ENCODE measurements at places on chromosomes 2 and 18.

GRCh38 chr2:232419245-232420072, 12.8 kb downstream of the ALPG start:
- no peak for DNase-seq

DNA sequence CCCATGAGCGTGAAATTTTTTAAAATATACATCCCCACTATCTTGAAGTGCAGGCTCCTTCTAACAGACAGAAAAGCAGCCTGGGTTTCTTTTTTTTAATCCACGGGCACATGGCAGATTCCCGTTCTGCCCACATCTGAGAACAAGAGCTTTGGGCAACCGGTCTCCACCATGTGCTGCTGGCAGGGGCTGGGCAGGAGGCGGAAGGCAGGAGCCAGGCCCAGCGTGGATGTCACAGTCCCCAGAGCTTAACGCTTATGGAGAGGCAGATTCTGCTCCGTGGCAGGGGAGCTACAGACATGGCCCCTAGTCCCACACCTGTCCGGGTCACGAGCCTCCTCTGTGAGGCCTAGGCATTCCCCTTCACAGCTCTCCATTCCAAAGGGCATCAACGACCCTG, 503.0 kb upstream of the MYT1L start:
- DNase-seq: no peak

GRCh38 chr2:106572541-106573450, 85.6 kb downstream of the CD8B2 start:
- DNase-seq: no peak

- DNase-seq: no peak
Measured at GRCh38 chr18:33135951-33136660, 304.4 kb downstream of the CCDC178 start.

DNA sequence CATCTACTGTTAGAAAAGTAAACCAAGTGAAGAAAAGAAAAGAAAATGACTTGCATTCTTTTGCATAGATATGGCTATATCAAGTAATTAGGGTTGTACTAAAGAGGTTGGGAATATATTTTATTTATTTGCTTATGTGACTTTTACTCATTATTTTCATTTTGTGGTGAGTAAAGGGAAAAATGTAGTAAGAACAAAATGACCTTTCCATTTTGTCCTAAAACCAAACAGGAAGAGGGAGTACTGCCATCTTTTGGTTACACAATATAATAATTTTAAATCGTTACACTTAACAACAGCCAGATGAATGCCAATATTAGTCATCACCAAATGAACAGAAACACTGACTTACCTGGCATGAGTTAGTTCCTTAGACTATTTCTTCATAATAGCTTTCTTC, 47.3 kb upstream of the NDUFV2 start:
- DNase-seq: no peak

GRCh38 chr2:1400943-1401735, 12.1 kb upstream of the TPO start:
- no peak for DNase-seq

GRCh38 chr18:3313685-3314084, 51.8 kb downstream of the MYL12B start:
- DNase-seq: no peak

- no peak for DNase-seq
Measured at GRCh38 chr2:209763106-209763505, 8.5 kb upstream of the UNC80 start.

DNA sequence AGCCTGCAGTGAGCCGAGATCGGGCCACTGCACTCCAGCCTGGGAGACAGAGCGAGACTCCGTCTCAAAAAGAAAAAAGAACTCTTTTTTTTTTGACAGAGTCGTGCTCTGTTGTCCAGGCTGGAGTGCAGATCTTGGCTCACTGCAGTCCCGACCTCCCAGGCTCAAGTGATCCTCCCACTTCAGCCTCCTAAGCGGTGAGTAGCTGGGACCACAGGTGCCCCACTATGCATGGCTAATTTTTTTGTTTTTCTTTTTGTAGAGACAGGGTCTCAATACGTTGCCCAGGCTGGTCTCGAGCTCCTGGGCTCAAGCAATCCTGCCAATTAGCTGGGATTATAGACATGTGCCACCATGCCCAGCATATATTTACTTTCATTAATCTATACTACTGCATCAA, 12.5 kb upstream of the INO80D start:
- no peak for DNase-seq

DNA sequence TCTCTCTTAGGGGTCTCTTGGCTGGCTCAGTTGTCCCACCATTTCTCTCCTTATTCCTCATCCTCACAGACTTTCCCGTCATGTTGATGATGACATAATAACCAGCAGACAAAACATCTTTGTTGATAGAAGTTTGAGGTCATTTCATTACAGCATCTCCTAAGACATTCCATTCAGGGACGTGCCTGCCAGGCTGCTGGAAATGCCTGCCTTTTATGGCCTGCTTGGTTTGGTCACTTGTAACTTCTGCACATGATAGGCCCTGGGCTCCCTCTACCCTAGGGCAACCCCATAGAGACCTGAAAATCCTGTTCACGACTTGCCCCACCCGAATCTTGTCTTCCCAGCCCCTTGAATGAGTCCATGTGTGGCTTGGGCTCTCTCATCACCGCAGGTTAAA, 81.7 kb downstream of the SDC1 start:
- DNase-seq: no peak

DNA sequence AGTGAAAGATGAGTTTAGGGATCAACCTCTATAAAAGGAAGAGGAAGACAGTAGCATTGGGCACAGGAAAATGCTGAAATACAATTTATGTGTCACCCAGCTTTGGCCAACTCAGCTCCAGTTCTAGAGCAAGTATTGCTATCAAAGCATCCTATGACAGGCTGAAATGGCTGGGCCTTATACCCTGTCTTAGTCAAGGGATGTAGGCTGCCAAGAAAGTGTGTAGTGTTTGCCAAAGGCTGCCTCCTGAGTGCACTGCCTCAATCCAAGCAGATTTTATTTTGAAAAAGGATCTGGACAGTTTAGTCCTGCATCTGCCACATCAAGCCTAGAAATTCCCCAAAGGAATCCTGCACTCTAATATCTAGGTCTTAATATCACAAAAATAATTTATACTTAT, 359.9 kb upstream of the ZC3H15 start:
- DNase-seq: no peak

- no peak for DNase-seq
Measured at GRCh38 chr2:7902251-7902765, 779.5 kb upstream of the ID2 start.

DNA sequence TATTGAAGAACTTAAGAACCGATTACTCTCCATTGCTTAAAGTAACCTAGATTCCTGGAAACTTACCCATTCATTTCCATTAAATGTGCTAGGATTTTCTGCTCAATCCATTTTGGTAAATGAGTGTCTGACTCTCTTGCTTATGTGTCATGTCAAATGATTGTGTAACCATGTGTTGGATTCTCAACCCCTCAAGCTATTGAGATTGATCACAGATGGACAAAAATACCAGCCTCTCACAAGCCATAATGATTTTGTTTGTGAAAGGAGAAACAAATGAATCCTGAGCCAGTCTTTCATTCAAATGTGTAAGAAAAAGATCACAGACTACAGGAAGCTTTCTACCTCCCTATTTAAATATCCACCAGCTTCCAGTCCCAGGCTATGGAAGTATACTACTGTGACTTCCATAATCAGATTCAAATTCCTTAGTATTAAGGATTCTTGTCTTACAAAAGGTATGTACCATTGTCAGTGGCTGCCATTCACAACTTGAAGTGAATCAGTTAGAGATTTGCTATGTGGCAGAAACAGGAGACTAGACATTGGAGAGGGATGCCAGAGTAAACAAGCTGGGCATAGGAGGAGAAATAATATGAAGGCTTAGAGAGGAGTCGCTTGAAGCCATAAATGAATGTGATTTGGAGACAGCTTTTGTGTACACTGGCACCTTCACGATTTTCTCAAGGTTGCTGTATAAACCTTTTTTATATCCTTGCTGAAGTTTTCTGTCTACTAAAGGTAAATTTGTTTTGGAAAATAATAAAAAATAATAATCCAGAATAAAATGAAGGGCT, 498.5 kb upstream of the SETBP1 start:
- no peak for DNase-seq

GRCh38 chr2:176094349-176094748, 1.8 kb downstream of the HOXD13 start:
- no peak for DNase-seq

DNA sequence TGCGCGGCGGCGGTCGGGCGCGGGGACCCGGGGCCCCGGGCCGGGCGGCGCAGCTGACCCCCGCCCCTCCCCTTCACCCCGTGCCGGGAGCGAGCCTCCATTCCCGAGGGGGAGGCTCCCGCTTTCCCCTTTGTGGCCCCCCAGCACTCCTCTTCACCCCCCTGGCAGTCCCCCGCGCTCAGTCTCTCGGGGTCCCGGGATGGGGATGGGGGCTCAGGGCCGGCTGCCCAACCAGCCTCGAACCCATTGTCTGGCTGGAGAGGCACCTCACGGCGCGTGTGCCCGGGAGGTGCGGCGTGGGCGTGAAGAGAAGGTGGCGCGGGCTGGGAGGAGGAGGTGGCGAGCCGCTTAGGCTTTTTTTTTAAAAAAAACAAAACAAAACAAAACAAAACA, 748 bp downstream of the FMNL2 start:
- no peak for DNase-seq

DNA sequence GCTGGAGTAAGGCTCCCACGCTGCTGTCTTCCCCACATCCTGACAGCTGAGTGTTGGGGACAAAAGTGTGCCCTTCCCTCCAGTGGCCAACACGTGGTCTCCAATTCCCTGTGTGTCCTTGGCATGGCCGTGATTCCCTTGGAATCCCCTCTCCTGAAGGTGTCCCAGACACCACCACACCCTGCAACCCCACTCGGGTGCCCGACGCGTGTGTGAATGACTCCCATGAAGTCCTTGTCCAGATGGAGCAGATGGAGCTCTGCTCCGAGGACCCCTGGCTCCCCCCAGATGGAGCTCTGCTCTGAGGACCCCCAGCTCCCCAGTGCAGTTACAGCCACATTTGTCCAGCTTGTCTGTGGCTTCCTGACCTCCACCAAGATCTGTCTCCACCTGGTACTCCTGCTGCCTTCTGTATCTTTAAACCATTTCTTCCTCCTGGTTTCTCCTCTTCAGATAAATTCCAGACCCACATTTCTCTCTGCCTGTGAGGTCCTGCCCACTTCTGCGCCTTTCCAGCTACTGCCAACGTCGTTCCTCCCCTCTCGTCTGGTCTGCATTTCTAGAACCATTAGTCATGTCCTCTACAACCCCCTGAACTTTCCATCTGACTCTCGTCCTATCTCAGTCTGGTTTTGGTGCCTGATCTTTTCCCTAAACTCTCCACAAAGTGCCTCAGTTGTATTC, 86.8 kb upstream of the PXDN start:
- DNase-seq: no peak

- no peak for DNase-seq
Measured at GRCh38 chr2:116329280-116329679, 1485.2 kb upstream of the DDX18 start.

DNA sequence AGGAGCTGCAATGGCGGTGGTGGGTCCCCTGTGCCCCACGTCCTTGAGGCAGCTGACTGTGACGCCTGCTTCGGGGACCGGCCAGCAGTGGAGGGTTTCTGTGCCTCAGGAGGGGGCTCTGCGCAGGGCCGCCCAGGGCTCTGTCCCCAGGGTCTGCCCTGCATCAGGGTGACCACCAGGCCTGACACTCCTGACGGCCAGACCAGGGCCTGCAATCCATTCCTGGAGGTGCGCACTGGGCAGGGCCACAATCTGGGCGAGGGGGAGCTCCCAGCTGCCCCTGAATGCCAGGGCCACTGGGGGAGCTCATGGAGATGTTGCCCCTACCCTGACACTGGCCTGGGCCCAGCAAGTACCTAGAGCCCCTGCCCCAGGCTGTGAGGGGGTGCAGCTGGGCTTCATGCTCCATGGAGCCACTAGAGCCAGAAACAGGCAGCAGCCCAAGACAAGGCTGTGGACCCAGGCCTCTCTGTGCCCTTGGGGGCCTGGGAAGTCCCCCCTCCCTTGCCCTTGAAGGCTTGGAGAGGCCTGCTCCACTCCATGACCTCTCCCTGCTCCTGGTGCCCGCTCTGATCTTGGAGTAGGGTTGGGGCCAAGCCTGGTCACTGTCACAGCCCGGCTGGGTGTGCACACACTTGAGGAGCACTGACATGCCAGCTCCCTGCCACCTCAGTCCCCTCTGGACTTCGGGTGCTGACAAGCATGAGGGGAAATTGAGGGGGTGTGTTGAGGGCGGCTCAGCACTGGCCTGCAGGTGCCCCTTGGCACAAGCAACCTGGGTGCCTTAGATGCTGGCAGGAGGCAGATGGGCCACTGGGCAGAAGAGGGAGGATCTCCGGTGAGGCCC, 55.9 kb downstream of the LDAH start:
- no peak for DNase-seq

GRCh38 chr2:43430489-43430888, 165.3 kb downstream of the THADA start:
- no peak for DNase-seq
